ENCODE measurements at places on chromosomes 6 and 20.

DNA sequence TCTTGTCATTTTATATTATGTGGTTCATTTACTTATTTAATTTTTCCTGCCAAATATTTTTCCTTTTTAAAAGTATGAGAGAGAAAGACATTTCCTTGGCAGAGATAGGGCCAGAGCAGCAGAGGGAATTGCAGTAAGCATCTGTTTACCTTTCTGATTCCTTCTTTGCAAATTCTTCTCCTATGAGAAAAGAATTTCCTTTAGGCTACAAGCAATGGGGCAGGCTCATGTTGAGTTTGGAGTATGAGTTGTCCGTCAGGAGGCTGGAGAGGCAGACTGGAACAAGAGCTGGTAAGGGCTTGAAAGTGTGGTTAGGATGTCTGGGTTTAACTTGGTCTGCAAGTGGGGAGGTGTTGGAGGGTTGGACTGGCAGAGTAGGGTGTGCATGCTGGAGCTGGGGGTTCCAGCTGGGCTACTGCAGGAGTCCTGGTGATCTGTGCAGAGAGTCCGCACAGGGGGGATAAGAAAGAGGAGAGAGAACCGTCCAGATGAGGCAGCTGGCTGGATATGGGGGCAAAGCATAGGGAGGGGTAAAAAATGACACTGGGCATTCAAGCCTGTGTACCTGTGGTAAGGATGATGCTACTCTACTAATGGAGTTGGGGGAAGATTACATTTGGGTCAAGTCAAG, 19.7 kb downstream of the TIAM2 start:
- DNase-seq = no peak

DNA sequence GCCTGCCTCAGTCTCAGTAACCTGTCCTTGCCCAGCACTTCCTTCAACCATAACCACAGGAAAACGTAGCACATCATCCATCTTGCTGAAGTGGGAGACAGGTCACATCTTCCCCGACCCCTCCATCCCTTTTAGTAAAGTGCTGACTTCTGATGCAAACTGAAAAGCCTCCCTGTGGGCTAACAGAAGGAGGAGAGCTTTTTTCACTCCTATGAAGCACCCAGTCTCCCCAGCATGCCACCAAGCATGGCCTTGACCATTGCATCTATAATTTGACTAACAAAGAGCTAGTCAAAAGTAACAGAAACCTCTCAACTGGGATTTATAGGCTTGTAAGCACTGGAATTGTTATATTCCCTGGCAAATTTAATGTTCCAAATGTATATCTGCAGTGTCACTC, 288.9 kb upstream of the IRAK1BP1 start:
- no peak for DNase-seq

- DNase-seq = no peak
Observed at GRCh38 chr20:40697541-40697940, 8.5 kb upstream of the MAFB start.

DNA sequence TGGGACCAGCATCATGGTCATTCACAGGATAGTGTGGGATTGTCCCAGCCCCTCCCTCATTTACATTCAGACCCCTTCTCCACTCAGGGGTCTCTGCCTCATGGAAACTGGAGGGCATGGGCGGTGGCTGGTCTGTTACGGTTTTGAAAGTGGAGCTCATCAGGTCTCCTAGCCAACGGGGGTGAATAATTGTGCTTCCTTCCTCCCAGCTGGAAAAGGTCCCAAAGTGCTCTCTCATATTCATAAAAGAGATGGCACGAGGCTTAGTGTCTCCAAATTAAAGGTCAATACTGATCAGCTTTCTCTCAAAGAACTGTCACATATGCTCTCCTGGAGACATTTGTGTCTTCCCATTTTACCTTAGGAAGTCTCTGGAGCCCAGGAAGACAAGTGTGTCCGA, 19.9 kb downstream of the JARID2 start:
- DNase-seq = no peak

DNA sequence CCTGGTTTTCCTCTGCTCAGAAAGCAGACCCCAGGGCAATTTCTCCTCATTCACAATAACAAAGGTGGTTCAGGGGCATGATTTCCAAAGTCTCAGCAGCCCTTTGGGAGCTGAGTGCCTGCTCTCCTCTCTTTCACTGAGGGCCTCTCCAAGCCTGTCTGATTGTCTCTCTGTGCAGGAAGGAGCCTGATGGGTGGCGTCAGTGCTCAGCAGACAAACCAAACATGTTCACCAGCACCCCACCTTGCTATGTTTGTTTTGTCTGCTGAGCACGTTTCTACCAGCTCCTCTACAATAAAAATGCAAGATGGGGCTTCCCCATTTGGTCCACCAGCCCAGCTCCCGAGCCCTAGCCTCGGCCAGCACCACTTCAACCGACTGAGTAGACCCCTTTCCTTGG, 25.4 kb upstream of the TCP11 start:
- no peak for DNase-seq

GRCh38 chr20:11216451-11217314, 542.9 kb upstream of the JAG1 start:
- DNase-seq = no peak

DNA sequence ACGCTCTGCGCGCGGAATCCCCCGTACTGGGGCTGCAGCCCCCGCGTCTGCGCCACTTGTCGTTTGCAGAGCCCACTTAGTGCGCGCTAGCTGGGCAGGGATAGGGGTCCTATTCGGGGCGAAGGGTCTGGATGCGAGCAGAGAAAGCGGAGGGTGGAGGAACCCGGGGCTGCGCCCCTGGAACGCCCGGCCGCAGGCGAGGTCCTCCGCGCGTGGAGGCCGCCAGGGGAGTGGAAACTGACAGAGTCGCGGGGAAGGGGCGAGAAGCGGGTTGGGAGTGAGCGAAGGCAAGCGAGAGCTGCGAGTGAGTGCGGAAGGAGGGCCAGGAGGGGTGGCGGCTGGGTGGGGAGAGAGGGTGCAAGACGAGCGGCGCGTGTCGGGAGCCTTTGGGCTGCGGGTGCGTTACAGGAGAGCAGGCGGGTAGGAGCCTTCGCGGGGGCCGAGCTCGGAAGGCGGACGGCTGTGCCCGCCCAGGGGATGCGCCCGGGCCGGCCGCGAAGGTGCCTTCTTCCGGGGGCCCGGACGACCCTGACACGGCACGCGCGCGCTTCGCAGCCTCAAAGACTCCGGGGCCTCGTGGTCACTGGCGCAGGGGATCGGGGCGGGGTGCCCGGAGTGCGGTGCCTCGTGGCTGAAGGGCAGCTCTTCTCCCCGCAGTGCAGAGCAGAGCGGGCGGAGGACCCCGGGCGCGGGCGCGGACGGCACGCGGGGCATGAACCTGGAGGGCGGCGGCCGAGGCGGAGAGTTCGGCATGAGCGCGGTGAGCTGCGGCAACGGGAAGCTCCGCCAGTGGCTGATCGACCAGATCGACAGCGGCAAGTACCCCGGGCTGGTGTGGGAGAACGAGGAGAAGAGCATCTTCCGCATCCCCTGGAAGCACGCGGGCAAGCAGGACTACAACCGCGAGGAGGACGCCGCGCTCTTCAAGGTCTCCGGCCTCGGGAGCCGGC, 1.2 kb downstream of the IRF4 start:
- peak; percentile 29 for DNase-seq

GRCh38 chr6:112017760-112018537, 36.0 kb upstream of the CCN6 start:
- no peak for DNase-seq

- no peak for DNase-seq
Observed at GRCh38 chr20:61901392-61902220, 164.1 kb downstream of the TAF4 start.

Data from CD4-positive, alpha-beta T cell treated with Interleukin-17A for 1 hour (primary cell).